ENCODE measurements at places on chromosomes 7 and 10. TPM values are rescaled to one million over a fixed set of nuclear protein-coding genes. Genes with fewer than 3 reads are reported as not detected.

Gene ADCY1
- 0.52 TPM for total RNA-seq

DNA sequence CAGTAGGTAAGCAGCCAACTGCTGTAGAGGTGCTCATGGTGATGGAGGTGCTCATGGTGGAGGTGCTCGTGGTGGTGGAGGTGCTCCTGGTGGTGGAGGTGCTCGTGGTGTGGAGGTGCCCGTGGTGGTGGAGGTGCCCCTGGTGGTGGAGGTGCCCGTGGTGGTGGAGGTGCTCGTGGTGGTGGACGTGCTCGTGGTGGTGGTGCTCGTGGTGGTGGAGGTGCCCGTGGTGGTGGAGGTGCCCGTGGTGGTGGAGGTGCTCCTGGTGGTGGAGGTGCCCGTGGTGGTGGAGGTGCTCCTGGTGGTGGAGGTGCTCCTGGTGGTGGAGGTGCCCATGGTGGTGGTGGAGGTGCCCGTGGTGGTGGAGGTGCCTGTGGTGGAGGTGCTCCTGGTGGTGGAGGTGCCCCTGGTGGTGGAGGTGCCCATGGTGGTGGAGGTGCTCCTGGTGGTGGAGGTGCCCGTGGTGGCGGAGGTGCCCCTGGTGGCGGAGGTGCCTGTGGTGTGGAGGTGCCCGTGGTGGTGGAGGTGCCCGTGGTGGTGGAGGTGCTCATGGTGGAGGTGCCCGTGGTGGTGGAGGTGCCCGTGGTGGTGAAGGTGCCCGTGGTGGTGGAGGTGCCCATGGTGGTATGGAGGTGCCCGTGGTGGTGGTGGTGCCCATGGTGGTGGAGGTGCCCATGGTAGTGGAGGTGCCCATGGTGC lies 517.3 kb downstream of the PTPRN2 start:
- no peak for DNase-seq

Gene TPST1
- total RNA-seq, result 68.8 TPM

Gene IRF5
- 0.75 TPM for total RNA-seq

- DNase-seq, result no peak
Observed at GRCh38 chr7:148645898-148646297, 52.8 kb upstream of the CUL1 start.

DNA sequence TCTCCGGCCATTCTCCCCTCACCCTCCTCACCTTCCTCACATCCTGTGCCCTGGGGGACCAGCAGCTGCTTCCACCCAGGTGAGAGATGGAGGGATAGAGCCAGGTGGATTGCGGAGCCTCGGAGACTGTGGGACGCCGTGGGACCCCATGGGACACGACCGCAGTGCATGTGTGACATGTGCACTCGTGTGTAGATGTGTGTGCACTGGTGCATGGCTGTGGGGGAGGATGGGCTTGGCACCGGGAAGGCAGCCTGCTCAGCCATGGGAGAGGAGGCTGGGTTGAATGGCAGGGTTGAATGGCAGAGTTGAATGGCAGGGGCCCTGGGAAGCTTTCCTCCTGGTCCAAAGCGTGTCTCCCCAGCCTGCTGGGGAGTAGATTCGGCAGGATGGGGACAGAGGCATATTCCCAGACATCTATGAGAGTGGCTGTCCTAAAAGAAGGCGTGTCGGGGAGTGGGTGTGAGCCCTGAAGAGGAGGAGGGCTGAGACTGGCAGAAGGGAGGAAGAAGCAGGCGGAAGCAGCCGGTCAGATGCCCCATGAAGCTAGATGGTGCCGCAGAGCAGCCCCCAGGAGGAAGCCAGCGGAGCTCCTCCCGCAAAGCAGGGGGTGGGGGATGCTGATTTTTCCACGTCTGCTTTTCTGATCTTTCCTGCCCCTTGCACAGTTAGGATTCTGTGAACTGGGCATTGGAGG lies 815 bp downstream of the GIMAP8 start:
- no peak for DNase-seq

DNA sequence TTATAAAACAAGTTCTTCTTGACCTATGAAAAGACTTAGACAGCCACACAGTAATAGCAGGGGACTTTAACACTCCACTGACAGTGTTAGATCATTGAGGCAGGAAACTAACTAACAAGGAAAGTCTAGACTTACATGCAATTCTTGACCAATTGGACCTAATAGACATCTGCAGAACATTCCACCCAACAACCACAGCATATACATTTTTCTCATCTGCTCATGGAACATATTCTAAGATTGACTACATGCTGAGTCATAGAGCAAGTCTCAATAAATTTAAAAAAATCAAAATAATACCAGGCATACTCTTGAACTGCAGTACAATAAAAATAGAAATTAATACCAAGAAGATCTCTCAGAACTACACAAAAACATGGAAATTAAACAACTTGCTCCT lies 219.5 kb upstream of the HPS1 start:
- DNase-seq, result no peak

- no peak for DNase-seq
Observed at GRCh38 chr10:13518076-13518692, 10.6 kb downstream of the BEND7 start.

DNA sequence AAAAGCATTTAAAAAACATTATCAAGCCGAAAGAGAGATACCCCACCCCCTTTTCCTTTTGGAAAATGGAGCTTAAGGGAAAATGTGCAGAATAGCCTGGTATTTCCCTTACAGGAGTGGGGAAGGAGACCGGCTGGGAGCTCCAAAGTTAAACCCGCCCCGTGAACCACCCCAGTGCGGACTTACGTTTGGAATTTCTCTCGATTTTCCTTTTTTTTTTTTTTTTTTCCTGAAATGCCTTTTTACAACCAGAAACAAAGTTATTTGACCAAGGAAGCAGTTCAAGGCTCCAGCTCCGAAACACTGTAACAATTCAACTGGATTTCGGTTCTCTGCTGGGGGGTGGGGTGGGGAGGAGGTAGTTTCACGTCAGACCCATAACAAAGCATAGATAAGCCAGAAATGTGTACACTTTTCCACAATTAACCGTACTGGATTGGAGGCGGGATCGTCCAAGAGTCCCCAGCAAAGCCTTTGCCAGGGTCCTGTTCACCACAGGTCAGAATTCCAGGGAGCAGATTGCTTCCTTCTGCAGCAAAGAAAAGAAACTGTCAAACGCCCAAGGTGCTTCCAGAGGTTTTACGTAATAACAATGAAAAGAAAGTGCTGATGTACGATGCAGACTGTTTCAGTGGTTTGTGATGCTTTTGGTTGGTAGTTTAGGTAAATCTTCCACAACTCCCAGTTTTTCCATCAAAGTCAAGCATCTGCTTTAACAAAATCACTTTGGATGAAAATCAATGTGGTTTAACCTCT lies 6.7 kb downstream of the SKIDA1 start:
- no peak for DNase-seq

Gene FGFBP3
- 0.64 TPM for total RNA-seq

DNA sequence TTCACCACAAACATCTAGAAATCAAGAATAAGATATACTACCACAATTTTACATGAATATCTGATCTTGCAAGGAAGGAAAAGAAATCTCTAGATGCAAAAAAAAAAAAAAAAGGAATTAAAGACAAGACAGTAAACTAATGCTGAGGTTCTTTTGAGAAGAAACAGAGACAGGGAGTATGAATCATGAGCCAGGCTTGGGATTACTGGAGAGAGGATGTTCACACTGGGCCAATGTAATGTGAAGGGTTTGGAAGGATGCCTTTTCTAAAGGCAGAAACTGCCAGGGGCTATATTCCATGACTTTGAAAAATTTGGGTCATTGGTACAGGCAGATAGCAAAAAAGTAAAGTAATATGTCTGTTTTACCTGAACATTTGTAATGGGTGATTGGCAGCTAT lies 573.0 kb upstream of the IGFBP3 start:
- DNase-seq, result peak; percentile 34

- DNase-seq, result no peak
Observed at GRCh38 chr10:124678557-124679240, 65.5 kb downstream of the FAM53B start.

Gene SPDYE5
- total RNA-seq, result not detected

Gene CFAP69
- 1.6 TPM for total RNA-seq

DNA sequence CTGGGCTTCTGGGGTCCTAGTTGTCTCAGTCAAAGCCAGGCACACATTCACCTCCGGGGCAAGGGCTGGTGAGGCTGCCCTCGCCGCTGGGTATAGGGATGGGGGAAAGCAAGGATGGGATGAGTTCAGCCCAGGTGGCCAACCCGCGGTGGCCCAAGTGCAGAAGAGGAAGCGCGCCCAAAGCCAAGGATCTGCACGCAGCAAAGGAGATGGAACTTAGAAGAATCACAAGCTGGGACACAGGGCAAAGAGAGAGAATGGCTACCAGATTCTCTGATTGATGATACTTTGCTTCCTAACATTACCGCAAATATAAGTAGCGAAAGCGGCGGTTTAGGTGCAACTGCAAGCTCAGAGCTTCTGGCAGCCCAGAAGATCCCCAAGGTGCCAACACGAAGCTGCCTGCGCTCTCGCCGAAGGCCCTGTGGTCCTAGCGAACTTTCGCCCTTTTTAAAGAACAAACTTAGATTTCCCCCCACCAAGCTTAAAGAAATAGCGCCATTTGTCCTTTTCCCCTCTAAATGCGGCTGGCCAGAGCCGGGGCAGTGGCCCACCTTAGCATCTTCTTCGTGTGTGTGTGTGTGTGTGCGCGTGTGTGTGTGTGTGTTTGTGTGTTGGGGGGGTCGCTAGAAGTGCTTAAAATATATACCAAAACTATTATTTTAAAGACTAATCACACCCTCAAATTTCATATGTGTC lies 927 bp upstream of the MKX start:
- DNase-seq, result no peak

DNA sequence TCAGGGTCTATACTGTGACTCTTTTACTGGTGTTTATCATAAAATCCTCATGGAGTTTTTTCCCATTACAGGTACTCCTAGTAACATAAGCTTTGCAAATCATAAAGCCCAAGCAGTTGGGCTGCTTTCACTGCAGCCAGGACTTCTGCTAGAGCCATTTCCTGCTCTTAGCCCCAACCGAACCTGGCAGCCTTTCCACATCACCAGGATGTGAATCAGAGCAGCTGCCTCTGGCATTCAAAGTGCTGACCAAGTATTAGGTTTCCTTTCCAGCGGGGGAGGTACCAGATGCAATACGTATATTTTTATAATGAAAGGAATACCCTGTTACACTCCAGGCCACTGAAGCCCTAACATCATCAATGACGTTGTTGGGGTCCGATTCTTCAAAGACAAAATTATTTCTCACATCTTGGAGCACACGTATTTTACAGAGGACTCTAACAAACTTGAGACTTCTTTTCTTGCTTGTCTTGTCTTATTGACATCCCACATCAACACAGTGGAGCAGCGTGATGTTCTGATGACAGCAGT lies 3.6 kb upstream of the HTR5A start:
- peak; percentile 99 for DNase-seq

Gene BICC1
- total RNA-seq, result 20.7 TPM

- no peak for DNase-seq
Observed at GRCh38 chr7:4144811-4145510, 537.1 kb upstream of the FOXK1 start.

- no peak for DNase-seq
Observed at GRCh38 chr10:77190291-77190690, 447.3 kb downstream of the KCNMA1 start.

DNA sequence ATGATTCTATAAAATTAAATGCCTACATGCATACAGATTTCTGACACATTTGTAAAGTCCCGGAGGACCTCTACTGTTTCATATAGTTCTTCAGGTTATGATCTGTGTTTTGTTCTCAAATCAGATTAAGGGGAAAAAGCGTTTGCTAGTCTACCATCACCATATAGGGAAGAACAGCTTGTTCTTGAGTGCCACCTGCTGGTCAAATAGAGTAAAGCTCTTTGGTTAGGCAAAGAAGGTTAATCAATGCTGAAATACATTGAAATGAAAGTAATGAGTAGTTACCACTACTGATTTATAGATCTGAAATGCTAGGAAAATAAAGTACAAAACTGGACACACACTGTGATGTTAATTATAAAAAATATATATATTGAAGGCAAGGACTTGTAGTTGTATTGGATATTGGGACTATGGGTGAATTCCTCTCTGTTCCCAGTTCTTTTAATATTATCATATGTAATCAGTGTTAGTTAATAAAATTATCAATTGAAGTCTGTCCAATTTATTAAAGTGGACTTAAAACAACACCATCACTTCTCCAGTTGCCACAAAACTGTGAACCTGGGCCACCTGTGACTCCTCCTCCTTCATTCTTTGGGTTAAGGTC lies 72.6 kb upstream of the PDLIM1 start:
- DNase-seq, result peak; percentile 49

Gene PTF1A
- not detected for total RNA-seq

Gene SMO
- total RNA-seq, result 1.8 TPM

- no peak for DNase-seq
Observed at GRCh38 chr10:14645239-14645960, 129.3 kb downstream of the FAM107B start.

Gene SYT15B
- under 0.01 TPM for total RNA-seq

- no peak for DNase-seq
Observed at GRCh38 chr7:38123494-38123893, 54.6 kb upstream of the STARD3NL start.

- DNase-seq, result no peak
Observed at GRCh38 chr7:149104749-149105148, 14.2 kb upstream of the ZNF786 start.

DNA sequence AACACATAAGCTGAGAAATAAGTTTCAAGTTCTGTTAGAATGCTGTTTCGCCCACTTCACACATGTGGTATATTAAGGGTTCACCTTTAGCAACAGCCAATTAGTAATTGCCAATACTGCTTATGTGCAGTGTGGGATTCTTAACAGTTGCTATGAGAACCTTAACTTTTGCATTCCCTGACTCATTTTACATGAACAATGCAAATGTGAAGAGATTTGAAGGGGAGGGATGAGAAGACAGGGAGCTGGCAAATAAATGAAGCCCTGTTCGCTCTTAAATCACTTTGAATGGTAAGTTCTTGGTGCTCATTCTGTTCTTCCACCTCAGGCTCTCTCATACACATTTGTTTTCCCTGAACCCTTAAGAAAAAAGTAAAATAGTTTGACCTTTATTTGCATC lies 82.3 kb downstream of the LRRC4 start:
- no peak for DNase-seq

GRCh38 chr7:47967123-47967522 lies 12.3 kb downstream of the HUS1 start:
- DNase-seq, result no peak

DNA sequence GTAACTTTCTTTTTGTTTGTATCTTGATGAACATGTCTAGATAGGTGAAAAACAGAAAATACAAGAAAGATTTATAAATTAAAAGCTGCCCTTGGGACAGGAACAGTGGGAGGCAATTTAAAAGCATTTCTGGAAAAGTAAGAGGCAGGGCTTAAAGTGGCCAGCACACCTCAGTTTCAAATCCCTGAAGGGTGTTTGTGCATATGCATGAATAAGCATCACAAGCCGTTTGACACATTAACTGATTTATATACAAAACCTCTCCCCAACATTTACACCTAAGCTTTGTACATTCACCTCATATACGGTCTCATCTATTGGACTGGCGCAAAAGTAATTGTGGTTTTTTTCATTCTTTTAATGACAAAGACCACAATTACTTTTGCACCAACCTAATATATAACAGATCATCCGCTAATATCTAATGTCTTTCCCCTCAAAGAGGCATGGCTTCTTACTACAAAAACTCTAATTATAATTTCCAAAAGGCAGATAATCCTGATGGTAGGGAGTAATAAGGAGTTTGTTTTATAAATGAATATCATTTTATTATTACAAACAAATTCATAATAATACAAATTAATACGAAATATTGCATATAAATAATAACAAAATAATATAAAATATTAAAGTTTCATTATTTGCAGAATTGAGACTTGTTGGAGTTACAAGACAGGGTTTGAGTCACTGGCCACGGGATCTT lies 48.3 kb downstream of the LRGUK start:
- DNase-seq, result no peak

GRCh38 chr7:74307738-74308505 lies 18.7 kb downstream of the CLIP2 start:
- DNase-seq, result no peak

Measured in LHCN-M2 (cell line).